Activated effector memory CD4-positive, alpha-beta T cell treated with Interleukin-2 at 50 U/mL for 16 hours (primary cell): ENCODE measurements at places on chromosomes 12 and 14.

- DNase-seq = no peak
Observed at GRCh38 chr12:2229661-2230539, 177.1 kb downstream of the CACNA1C start.

- DNase-seq = no peak
Observed at GRCh38 chr12:48336564-48336963, 14.2 kb downstream of the ZNF641 start.

GRCh38 chr14:55071870-55072640 is 20.6 kb downstream of the MAPK1IP1L start:
- no peak for DNase-seq

DNA sequence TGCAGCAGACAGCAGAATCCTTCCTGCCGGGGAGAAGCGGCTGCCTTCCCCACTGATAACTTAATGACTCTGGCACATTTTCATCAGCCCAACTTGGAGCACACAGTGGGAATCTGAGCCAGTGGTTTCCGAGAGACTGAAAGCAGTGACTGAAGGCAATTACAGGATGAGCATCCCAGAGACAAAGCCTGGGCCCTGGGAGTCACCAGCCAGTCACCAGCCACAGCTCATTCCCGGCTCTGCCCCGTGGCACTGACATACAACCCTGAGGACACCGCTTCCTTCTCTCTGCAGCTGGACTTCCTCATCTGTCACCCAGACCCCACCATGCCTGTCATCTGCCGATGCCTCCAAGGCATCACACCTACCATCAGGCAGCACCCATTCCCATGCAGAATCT is 192.3 kb downstream of the DPF3 start:
- no peak for DNase-seq

DNA sequence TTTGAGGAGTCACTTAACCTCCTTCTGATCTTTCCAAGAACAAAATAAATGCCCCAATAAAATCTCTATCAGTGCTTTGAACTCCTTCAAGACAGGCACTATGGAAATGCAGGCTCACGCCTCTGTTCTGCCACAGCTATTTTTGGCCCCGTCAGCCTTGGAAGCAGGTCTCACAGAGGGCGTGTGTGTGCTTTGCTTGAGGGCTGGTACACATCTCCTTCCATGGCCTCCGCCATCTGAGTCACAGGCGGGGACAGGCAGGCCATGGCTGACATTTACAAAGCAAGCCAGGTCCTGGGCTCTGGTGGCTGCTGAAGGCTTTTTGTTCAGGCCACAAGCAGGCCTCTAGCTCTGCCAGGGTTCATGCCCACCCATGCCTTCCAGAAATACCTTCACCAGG is 16.0 kb downstream of the PRIMA1 start:
- DNase-seq = no peak

- no peak for DNase-seq
Observed at GRCh38 chr12:123056053-123056452, 75.6 kb downstream of the ARL6IP4 start.

DNA sequence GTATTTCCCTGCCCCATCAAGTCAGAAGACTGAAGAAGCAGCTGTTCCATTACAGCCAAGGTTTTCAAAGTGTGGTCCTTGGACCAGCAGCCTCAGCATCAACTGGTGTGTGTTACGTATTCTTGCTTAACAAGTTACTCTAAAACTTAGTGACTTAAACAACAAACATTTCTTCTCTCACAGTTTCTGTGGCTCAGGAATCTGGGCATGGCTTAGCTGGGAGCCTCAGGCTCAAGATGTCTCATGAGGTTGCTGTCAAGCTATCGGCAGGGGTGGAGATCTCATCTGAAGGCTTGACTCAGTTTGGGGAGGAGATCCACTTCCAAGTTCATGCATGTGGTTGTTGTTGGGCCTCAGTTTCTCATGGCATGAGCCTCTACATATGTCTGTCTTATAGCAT is 174.5 kb downstream of the KTN1 start:
- no peak for DNase-seq

- DNase-seq = no peak
Observed at GRCh38 chr12:84727961-84728360, 184.6 kb downstream of the SLC6A15 start.

- no peak for DNase-seq
Observed at GRCh38 chr12:108700833-108701541, 30.3 kb downstream of the CORO1C start.

GRCh38 chr14:76113691-76114090 is 38.0 kb upstream of the GPATCH2L start:
- DNase-seq = no peak

- DNase-seq = no peak
Observed at GRCh38 chr14:88868558-88869159, 44.2 kb downstream of the TTC8 start.

- no peak for DNase-seq
Observed at GRCh38 chr14:92323011-92323915, at the start of gene SLC24A4. SLC24A4 (plus strand) TSS chr14:92323165; CDS start chr14:92323831, 666 bp downstream.

DNA sequence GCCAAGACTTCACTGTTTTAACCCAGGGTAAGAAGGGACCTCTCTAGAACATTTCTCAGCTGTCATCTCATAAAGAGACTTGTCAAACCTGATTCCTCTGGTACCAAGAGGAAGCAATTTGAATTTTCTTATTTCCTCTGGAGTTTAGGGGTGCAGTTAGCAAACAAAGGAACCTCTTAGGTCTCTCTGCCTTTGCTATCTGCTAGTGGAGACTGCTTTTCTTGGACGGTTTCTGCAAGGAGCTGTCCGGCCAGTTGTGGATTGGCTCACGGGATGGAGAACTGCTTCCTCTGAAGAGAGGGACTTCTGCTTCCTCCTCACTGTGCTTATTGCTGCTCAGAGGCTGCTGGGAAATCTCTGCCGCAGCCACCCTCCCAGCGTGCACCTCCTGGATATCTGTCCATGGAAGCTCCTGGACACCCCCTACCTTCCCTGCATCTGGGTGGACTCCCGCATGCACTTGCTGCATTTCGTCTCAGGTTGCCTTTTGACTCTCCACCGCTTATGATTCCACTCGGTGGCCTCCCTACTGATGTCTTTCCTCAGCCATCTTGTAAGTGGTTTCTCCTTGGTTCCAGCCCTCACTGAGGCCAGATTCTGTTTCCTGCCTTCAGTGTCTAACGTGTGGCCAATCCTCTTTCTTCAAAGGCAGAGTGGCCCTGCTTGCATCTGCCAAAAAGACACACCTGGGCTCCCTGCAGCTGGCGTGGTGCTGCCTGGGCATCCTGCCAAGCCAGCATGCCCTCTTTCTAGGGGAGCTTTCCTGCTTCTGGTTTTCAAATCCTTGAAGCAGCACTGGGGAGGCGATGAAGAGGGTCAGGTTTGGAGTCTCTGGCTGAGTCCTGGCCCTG is 187.3 kb downstream of the CHST11 start:
- DNase-seq = no peak

GRCh38 chr12:1174659-1175058 is 183.6 kb downstream of the ERC1 start:
- DNase-seq = no peak

DNA sequence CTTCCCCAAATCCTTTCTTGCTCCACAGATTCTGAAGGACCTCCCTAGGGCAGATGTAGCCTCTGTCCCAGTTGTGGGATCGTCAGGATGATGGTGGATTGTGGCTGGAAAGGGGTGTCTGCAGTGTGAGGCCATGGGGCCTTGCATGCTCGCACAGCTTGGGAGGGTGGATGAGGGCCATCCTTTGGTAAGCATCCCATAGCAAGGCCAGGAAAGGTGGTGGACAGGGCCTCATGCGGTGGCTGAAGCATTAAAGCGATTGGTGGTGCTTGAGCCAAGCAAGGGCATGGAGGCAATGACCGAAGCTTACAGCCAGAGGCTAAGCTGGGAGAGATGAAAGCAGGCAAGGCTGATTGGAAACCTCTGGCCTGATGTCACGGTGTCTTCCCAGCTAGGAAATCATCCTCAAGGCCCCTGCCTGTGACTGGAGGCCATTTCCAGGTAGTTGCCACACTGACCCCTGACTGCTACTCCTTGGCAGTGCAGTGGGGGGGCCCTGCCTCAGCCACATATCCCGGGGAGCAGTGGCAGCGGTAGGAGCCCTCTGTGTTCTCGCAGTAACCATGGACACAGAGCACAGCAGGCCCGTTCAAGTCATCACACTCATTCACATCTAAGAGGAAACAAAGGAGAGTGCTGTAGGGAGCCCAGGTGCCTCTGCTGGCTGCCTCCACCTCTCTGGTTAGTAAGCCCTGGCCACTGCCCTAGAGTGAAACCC is 7.0 kb downstream of the ISCA2 start:
- no peak for DNase-seq

DNA sequence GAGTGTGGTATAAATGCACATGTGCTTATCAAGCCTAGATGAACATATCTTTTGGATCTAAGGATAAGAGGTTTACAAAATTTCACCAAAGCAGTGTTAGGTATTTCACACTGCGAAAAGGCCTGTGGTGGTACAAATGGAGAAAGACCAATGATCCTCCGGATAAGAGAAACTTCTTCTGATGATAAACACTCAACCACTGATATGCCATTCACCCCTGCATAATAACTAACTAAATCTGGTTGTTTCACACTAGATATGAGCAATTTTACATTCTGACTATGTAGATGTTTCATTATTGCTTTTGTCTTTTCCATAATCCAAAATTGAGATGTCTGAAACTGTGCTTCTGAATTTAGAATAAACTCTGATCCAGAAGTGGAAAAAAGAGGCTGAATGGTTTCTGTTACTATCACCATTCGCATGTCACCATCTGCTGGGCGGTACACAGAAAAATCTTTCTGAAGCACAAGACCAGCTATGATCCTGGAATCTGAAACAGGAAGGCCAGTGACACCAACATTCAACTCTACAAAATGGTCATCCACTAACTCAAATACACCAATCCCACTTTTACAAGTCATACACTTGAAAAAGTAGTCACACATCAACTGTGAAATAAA is 1.3 kb downstream of the BBS10 start:
- no peak for DNase-seq

DNA sequence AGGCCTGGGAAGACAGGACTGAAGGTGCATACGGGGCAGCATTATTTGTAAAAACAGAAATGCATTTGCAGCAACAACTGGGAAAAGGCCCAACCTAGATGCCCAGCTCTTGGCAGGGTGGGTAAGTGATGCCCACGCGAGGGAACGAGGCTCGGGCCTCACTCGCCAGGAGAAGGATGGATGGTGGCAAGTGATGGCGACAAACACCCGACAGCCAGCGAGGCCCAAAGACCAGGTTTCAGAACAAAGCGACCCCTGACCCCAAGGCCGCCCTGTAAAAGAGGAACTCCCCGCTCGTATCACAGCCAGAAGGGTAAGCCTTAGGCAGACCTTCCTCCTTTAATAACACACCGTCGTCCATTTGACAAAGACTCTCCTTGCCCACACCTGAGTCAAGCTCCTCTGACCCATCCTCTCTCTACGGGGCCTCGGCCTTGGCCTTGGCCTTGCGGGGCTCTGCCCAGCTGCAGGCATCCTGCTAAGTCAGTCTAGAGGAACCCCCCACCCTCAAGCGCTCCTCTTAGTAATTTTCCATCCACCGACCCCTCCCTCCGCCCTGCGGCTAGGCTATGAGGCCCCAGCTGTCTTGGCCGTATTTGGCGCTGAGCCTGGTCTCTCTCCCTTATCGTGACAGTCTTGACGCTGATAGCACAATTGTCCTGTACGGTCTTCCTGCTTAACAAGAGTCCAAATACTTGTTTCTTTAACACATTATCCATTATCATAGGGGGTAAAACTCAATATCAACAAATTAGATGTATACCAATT is 80.2 kb downstream of the NCOR2 start:
- no peak for DNase-seq

- DNase-seq = no peak
Observed at GRCh38 chr12:45670346-45671065, 59.0 kb upstream of the ARID2 start.

- DNase-seq = no peak
Observed at GRCh38 chr14:66600416-66600815, 92.5 kb downstream of the GPHN start.

DNA sequence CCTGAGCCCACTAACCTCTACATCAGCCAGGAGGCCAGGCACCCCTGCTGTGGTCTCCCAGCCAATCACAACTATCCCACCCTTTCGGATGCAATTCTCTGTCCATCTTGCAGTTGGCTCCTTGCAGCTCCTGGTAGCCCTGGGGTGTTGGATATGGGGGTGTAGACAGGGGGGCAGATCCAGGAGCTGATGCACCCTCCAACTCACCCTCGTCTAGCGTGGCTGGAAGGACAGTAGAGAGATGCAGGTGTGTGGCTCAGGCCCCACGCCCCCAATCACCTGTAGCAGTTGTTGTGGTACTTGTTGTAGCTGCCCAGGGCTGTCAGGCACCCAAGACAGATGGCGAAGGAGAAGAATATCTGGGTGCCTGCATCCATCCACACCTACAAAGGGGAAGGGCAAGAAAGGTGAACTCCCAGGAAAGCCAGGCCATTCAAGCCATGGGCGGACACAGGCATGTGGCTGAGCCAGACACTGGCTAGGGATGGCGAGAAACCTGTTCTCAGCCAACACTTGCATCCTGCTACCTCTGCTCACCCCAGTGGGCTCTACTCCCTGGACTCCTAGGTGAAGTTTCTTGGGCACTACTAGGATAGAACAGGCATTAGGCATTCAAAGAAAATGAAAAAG is 13.4 kb upstream of the SLC6A12 start:
- DNase-seq = no peak

DNA sequence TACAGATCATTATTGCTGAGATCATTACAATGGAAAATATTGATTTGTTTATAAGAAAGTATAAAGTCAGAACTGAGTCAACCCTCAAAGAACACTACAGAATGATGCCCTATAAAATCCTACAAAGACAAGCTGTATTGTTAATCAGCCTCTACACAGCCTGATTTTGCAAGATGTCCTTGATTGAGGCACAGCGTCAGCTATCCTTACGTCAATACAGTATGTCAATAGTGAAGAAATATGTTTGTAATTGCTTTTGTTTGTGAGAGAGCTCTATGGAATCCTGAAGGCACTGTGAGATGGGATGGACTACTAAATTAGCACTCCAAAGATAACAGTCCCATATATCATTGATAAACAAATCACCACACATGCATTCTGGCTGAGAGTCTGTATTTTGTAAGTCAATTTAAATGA is 70.7 kb downstream of the RASSF9 start:
- DNase-seq = no peak

DNA sequence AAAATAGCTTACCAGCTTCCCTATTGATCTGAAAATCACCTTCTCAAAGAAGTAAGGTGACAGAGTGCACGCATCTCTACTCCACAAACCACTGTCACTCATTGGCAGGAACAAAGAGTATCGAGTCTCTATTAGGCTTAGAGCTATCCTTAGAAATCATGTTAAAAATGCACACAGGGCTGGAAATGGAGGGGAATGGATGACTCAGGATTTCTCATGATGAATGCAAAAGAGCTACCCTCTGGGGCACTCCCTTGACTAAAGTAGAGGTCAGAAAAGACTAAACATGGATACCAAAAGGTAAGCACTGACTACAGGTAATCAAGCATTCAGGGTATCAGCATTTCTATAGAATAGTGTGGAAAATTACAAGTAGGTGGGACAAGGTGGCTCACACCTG is 96.1 kb upstream of the ANO4 start:
- DNase-seq = no peak

- DNase-seq = no peak
Observed at GRCh38 chr14:23564876-23565275, 2.7 kb downstream of the AP1G2 start.

DNA sequence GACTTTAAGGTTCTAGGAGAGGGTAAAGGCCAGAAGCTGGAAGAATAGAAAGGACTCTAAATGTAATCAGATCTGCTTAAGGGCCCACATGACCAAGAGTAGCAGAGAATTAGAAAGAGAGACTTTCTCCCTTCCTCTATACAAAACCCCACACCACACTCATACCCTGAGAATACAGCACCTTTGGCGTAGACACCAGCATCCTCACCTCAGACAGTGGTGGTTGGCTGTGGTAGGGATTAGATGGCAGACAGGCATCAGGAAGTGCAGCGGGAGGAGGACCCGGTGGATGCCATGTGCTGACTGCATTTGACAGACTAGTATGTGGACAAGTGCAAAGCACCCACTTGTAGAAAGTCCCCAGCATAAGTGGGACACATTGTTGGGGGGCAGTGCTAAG is 98.3 kb upstream of the AMIGO2 start:
- DNase-seq = no peak
